ENCODE measurements at places on chromosomes 1 and 21.

- DNase-seq, result no peak
Measured at GRCh38 chr1:240827786-240828185, 215.8 kb upstream of the GREM2 start.

GRCh38 chr1:203508463-203509073 is 14.6 kb downstream of the OPTC start:
- no peak for DNase-seq

- DNase-seq, result peak; percentile 88
Measured at GRCh38 chr1:243475966-243476365, 220.1 kb downstream of the SDCCAG8 start.

- peak; percentile 68 for DNase-seq
Measured at GRCh38 chr1:54070171-54070837, 16.9 kb downstream of the TCEANC2 start.

- DNase-seq, result no peak
Measured at GRCh38 chr1:26078286-26079177, 11.1 kb upstream of the TRIM63 start.

GRCh38 chr1:145858238-145858900 is 512 bp downstream of the PIAS3 start:
- DNase-seq, result peak; percentile 40

DNA sequence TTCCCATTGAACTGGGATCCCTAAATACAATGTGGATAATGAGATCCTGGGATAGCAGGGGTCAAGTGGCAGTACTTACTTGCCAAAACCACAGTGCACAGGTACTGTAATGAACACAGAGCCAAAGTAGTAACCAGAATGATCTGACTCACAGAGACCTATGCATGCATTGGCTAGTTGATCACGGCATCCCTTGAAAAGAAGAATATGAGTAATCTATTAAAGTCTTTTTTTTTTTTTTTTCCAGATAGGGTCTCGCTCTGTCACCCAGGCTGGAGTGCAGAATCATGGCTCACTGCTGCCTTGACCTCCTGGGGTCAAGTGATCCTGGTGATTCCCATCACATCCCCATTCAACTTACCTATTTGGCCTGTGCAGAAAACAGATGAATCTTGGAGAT is 29.4 kb upstream of the EIF4G3 start:
- peak; percentile 34 for DNase-seq

DNA sequence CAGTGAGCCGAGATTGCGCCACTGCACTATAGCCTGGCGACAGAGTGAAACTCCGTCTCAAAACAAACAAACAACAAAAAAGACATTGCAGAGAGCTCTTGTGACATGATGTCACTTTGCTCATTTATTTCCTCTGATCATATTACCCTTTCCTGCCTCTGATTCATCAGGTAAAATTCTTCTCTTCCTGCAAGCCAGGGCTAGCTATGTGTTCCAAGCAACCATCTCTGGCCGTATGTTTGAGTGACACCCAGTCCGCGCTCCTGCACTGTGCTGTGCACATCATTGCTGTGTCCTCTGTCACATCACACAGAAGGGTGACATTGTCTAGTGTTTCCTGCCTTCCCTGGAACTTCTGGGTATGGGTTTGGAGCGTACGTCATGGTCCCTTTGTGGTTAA is 251.3 kb downstream of the PCP4 start:
- DNase-seq, result peak; percentile 6

- peak; percentile 91 for DNase-seq
Measured at GRCh38 chr1:77978293-77978968, 441 bp downstream of the FUBP1 start.

GRCh38 chr1:212979340-212980122 is 29.2 kb downstream of the VASH2 start:
- no peak for DNase-seq

DNA sequence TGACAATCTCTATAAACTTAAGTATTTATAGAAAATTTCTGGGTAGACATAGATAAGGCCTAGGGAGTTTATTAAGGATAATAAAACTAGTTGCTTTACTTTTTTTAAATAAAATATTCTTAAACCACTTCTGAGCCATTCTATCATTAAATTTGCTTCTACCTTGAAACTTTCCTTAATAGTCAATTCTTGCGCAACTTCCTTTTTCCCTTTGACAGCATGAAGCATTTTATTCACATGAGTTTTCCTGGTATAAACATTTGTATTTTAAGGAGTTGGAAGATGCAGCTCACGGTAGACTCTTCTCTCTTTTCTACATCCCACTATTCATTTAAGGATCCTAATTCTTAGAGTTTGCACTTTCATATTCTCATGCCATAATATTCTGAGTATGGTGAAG is 75.8 kb upstream of the DPH5 start:
- peak; percentile 31 for DNase-seq

- no peak for DNase-seq
Measured at GRCh38 chr1:24644100-24644384, 940 bp downstream of the SRRM1 start.

DNA sequence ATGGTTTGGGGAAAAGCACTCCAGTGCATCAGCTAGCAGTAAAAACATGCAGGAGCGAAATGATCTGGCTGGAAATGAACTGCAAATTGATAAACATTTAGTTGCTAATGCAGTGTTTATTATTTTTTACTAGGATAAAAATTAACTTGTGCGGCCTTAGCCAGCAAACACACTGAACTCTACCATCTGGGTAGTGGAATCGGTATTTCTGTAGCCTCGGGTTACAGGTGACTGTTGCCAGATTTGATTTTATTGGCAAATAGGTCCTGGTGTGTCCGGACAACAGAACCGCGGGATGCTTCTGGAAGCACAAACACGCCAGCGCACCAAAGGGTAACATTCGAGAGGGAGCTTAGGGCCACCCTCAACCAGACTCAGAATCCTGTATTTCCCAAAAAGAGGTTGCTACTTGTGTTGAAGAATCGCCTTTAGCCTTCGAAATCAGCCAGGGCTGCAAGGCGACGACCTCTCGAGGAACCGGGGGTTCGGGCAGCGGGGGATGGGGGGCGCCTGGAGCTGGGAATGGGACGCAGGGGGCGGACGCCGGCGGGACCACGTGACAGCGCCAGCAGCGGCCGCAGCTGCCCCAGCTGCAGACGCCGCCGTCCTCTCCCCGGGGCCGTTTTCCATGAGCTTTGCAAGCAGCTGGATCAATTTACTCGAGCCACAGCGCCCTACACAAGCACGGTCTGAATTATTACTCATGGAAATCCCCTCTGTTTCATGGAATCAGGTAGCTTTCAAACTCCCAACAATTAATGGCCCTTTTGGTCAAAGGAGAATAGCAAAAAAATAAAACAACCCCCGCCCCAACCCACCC is 158.8 kb downstream of the TOMM20 start:
- DNase-seq, result peak; percentile 84

- DNase-seq, result no peak
Measured at GRCh38 chr1:33167650-33168447, 14.0 kb downstream of the TRIM62 start.
